Suprapubic skin (tissue), 4 donors: ENCODE measurements at places on chromosomes 13 and 19. TPM values are rescaled to one million over a fixed set of nuclear protein-coding genes. Genes with fewer than 3 reads are reported as not detected.

Gene GNA15
- 117 TPM for total RNA-seq

GRCh38 chr13:98224557-98224956 lies 47.5 kb upstream of the RNF113B start:
- no peaks in the 10 kb centered on the region for H3K27me3 ChIP-seq
- H3K4me1 ChIP-seq, result peaks cover 6% of the 10 kb centered on the region
- no peaks in the 10 kb centered on the region for H3K36me3 ChIP-seq
- H3K27ac ChIP-seq, result no peak overlapping the region
- DNase-seq, result no peak

Gene PSG6
- total RNA-seq, result not detected

DNA sequence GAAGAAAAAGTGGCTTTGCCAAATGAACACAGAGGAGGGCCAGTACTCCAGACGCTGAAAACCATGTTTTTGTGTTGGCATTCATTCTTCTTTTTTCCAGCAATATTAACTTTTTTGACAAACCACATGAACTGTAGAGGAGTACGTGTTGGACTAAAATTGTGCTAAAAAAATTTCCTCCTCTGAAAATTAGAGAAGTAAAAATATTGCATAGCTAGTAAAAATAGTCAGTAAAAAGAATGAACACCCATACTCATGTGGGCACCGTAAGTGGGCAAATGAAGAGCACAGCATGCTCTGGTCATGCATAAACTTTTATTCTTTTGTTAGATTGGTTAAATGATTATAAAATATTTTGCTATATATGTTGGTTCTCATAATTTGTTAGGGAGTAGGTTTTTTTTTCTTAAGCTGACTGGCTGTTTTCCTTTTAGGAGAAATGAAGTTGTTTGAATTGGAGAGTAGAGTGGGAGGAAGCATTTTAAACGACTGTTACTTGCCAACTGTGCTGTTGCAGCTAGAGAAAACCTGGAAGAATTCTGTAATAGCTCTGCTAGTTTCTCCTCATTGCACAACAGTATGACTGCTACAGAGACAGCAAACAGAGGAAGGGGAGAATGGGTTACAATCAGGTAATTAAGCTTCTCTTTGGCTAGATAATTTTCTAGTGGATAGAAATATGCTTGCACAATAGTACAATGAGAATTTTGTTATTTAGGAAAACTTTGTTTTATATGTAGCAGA lies 222.4 kb downstream of the KCTD12 start:
- no peak overlapping the region for H3K27ac ChIP-seq
- H3K4me1 ChIP-seq, result peaks cover 10% of the 10 kb centered on the region
- H3K36me3 ChIP-seq, result no peaks in the 10 kb centered on the region
- no peak for DNase-seq

DNA sequence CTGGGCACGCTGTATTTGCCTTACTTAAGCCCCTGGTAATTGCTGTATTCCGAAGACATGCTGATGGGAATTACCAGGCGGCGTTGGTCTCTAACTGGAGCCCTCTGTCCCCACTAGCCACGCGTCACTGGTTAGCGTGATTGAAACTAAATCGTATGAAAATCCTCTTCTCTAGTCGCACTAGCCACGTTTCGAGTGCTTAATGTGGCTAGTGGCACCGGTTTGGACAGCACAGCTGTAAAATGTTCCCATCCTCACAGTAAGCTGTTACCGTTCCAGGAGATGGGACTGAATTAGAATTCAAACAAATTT lies 676 bp downstream of the BRCA2 start:
- H3K27me3 ChIP-seq, result no peaks in the 10 kb centered on the region
- peak overlapping the region; percentile 97 for H3K27ac ChIP-seq
- peak overlapping the region; percentile 94 for H3K4me3 ChIP-seq

Gene ZNF708
- 4.0 TPM for total RNA-seq

DNA sequence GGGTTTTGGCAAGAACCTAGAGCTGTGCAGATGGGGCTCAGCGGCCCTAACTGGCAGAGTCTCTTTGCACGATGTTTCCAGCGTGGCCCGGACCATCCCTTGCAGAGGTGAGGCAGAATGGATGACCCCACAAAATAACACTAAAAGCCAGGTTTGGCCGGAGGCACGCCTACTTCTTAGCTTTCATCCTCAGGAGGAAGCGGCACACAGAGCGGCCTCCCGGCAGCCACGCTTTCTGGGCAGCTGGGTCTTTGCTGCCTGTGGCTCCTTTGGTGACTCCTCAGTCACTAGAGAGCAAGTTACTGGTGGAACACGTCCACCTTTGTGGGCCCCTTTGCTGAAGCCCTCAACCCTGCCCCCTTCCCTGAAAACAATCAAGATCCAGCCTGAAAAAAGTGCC lies 25.2 kb downstream of the TEX29 start:
- no peak for DNase-seq
- H3K27me3 ChIP-seq, result no peaks in the 10 kb centered on the region
- H3K36me3 ChIP-seq, result no peaks in the 10 kb centered on the region
- H3K4me1 ChIP-seq, result no peaks in the 10 kb centered on the region
- H3K27ac ChIP-seq, result no peak overlapping the region

Gene TUBA3C
- total RNA-seq, result not detected

DNA sequence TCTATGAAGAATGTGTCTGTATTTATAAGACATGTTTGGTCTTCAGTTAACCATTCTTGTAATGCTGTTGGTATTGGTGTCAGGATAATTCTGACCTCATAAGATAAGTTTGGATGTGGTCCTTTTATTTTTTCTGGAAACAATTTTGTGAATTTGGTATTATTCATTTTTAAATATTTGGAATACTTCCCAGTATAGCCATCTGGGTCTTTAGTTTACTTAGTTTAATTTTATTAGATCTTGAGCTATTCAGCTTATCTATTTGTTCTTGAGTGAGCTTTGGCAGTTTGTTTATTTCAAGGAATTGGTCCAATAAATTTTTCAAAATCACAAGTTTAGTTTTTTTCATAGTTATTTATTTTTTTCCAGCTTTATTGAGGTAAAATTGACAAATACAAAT lies 335.4 kb upstream of the PCDH20 start:
- H3K4me3 ChIP-seq, result no peak overlapping the region
- H3K4me1 ChIP-seq, result no peaks in the 10 kb centered on the region
- H3K27me3 ChIP-seq, result no peaks in the 10 kb centered on the region
- no peak for DNase-seq
- no peak overlapping the region for H3K27ac ChIP-seq

- H3K4me1 ChIP-seq, result peaks cover 60% of the 10 kb centered on the region
- H3K4me3 ChIP-seq, result no peak overlapping the region
- DNase-seq, result peak; percentile 73
- H3K27ac ChIP-seq, result peak overlapping the region; percentile 66
These were observed 74.6 kb upstream of the NPAS1 start for GRCh38 chr19:46944918-46945628.

- no peak for DNase-seq
- no peaks in the 10 kb centered on the region for H3K27me3 ChIP-seq
- H3K4me1 ChIP-seq, result no peaks in the 10 kb centered on the region
These were observed 144.5 kb downstream of the CYSLTR2 start for GRCh38 chr13:48798180-48798579.

GRCh38 chr19:5282901-5283300 lies 57.7 kb downstream of the PTPRS start:
- H3K4me3 ChIP-seq, result no peak overlapping the region
- H3K4me1 ChIP-seq, result peaks cover 21% of the 10 kb centered on the region
- no peaks in the 10 kb centered on the region for H3K27me3 ChIP-seq
- DNase-seq, result no peak
- peak overlapping the region; percentile 70 for H3K27ac ChIP-seq
- peaks cover 27% of the 10 kb centered on the region for H3K36me3 ChIP-seq

DNA sequence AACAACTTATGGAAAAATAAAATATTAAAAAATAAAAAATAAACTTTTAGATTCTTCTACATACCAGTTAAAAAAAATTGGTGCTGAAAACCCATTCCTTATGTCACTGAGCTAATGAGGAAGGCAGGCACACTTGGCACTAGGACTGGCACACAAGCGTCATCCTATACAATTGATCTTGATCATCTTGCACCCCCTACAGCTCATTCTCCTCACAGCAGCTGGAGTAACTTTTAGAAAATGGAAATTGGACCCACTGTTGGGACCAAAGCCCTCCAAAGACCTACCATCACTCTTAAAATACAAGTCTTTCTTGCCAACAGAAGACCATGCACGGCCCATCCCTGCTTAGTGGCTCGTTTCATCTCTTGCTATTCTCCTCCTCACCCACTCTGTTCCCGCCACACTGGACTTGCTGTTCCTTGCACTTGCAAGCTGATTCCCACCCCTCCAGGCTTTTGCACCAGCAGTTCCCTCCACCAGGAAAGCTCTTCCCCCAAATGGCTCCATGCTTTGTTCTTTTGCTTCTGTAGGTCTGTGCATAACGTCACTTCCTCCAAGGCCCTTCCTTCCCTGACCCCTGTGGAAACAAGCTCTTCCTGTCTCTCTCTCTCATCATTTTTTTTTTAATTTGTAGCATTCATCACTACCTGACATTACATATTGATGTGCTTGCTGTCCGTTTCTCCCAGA lies 11.6 kb downstream of the CTU1 start:
- DNase-seq, result no peak
- no peak overlapping the region for H3K4me3 ChIP-seq
- no peaks in the 10 kb centered on the region for H3K27me3 ChIP-seq
- peaks cover 34% of the 10 kb centered on the region for H3K4me1 ChIP-seq

DNA sequence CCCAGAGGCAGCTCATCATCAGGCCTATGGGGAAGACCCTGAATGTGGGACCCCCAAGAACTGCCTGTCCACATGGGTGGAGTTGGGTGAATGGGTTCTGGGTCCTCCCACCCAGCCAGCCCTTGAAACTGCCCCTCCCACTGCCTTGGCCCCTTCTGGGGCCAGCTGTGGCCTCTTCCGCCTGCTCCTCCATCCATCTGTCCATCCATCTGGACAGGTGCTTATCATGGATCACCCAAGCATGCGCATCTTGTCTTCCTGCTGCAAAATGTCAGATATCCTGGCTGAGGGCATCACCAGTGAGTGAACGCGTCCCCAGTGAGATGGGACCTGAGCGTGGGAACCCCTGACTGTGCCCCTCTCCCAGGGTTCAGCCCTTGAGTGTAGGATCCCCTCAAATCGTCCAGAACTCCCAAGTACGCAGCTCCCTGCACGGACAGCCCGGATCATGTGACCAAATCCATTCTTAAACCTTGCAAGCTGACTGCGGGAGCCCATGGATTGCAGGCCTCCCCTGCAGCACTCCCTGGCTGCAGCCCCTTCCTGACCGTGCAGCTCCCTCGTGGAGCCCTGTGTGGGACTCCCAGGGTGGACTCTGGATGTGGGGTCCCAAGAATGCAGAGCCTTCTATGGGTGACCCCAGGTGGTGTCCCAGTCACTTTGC lies 2.0 kb downstream of the STXBP2 start:
- H3K27me3 ChIP-seq, result peaks cover 18% of the 10 kb centered on the region
- H3K4me1 ChIP-seq, result peaks cover 20% of the 10 kb centered on the region
- DNase-seq, result no peak
- peaks cover 5% of the 10 kb centered on the region for H3K36me3 ChIP-seq
- no peak overlapping the region for H3K4me3 ChIP-seq

GRCh38 chr13:90336507-90336906 lies 1011.0 kb upstream of the MIR17HG start:
- no peak overlapping the region for H3K4me3 ChIP-seq
- DNase-seq, result no peak
- no peaks in the 10 kb centered on the region for H3K4me1 ChIP-seq
- no peaks in the 10 kb centered on the region for H3K36me3 ChIP-seq
- no peak overlapping the region for H3K27ac ChIP-seq

GRCh38 chr19:11560404-11561051 lies 1.5 kb upstream of the ELOF1 start:
- no peaks in the 10 kb centered on the region for H3K27me3 ChIP-seq
- DNase-seq, result no peak
- H3K4me1 ChIP-seq, result peaks cover 28% of the 10 kb centered on the region
- H3K27ac ChIP-seq, result no peak overlapping the region
- H3K4me3 ChIP-seq, result peak overlapping the region; percentile 83

Gene LSR
- 75.4 TPM for total RNA-seq

DNA sequence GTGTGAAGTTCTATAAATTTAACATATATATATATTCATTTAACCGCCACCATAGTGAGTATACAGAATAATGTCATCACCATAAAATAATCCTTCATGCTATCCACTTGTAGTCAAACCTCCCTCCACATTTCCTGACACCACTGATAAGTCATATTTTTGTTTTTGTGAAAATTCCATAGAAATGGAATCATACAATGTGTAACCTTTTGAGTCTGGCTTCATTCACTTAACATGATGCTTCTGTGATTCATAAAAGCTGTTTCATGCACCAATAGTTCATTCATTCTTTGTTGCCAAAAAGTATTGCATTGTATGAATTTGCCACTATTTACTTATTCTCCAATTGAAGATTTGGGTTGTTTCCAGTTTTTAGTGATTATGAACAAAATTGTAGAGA lies 497.5 kb upstream of the PCDH20 start:
- DNase-seq, result no peak
- H3K27me3 ChIP-seq, result no peaks in the 10 kb centered on the region
- H3K27ac ChIP-seq, result no peak overlapping the region
- H3K4me3 ChIP-seq, result no peak overlapping the region
- no peaks in the 10 kb centered on the region for H3K36me3 ChIP-seq
- no peaks in the 10 kb centered on the region for H3K4me1 ChIP-seq

DNA sequence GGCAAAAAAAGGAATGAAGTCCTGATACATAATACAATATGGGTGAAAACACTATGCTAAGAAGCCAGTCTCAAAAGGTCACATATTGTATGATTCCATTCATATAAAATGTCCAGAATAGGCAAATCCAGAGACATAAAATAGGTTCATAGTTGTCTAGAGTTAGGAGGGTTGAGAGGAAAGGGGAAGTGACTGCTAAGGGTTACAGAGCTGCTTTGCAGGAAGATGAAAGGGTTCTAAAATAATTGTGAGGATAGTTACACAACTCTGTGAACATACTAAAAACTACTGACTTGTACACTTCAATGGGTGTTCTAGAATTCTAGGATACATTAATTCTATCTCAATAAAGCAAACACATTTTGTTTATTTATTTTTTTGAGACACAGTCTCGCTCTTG lies 25.7 kb downstream of the CAB39L start:
- H3K4me3 ChIP-seq, result no peak overlapping the region
- DNase-seq, result no peak
- no peak overlapping the region for H3K27ac ChIP-seq
- H3K36me3 ChIP-seq, result no peaks in the 10 kb centered on the region

DNA sequence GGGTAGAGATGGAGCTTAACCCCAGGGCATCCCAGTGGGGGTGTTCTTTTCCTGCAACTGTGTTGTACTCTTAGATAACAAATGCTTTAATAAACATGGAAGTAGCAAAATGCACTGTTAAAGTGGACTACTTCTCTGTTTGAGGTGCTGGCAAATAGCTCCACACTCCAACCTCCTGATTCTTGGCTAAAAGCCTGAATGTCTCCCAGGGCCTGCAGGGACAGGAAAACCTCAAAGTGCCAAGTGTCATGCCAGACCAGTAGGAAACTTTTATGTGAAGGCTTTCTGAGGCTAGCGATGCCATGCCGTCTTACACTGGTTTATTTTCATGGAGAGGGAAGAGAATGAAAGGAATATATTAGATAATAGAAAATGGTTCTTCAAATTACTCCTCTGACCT lies 6.8 kb downstream of the FREM2 start:
- no peaks in the 10 kb centered on the region for H3K36me3 ChIP-seq
- DNase-seq, result no peak
- no peak overlapping the region for H3K4me3 ChIP-seq
- no peaks in the 10 kb centered on the region for H3K4me1 ChIP-seq
- peaks cover 6% of the 10 kb centered on the region for H3K27me3 ChIP-seq

Gene CCNA1
- total RNA-seq, result not detected
